ENCODE measurements at places on chromosomes 11 and 22.

- DNase-seq = peak; percentile 48
Observed at GRCh38 chr22:46070803-46071450, 79.4 kb upstream of the PPARA start.

DNA sequence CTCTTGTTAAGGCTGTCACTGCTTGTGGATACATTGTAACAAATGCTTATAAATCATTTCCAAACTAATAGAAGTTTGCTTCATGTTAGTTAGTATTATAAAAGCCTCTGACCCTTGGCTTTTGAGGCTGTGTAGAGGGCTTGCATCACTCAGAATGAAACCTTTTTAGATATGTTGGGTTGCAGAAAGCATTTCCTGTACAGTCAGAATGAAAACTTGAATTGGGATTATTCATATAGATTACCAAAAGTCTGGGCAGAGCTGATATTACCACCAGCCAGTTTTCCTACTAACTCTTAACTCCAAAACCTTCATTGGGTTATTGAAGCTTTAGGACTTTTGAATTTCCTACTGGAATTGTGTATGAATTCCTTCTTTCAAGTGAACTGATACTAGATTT, 12.0 kb downstream of the KMT2A start:
- peak; percentile 16 for DNase-seq

GRCh38 chr11:126391970-126392632, 36.6 kb downstream of the ST3GAL4 start:
- DNase-seq = no peak

- DNase-seq = no peak
Observed at GRCh38 chr11:8277691-8278090, 14.0 kb upstream of the LMO1 start.

DNA sequence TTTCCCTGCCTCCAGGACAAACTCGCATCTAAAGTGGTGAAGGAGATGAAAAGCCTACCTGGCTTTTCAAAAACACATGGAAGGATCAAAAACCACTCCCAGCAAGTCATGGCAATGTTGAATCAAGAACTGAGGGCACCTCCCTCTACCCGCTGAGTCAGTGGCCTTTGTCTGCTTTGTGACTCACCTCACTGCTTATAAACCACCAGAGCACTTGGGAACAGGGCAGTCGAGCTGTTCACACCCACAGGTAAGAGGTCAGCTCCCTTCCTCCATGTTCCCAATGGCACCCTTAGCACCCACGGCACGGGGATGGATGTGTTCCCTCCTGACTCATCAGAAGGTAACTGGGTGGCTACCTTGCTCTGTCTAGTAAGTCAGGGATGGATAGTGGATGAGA, 21.7 kb downstream of the TENM4 start:
- no peak for DNase-seq

- DNase-seq = peak; percentile 97
Observed at GRCh38 chr11:121464352-121464946, 11.7 kb upstream of the SORL1-AS1 start.

DNA sequence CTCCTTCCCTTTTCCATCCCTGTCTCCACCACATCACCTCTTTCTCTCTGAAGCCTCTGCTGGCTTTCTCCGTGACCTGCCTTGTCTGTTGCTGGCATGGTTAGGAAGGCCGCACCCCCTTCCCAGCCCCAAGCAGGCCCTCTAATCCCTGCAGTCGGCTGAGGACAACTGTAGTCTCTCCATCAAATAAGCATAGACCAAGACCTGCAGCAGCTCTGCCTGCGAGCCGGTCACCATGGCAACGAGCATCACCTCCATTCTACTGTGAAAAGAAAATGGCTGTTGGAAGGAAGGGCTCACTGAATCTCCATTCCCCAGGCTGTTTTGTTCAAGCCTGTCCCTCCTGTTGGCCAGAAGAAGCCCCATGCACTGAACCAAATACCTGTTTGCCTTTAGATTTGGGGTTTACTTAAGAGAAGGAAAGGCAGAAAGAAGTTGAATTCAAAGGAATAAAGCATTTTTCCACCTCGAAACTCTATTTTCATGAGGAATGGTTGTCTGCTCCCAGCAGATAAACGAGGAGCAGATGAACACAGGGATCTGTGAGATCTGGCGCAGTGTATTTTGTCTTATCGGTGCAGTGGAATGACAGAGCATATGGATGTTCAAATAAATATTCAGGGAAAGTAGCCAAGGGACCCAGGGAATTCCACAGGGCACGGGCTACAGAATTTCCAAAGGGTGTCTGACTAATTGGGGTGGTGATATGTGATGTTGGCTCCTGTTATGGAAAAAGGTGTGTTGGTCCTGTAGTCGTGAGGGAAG, 113.1 kb upstream of the TTC12 start:
- no peak for DNase-seq

GRCh38 chr11:74577624-74578396, 14.6 kb upstream of the POLD3 start:
- DNase-seq = no peak

DNA sequence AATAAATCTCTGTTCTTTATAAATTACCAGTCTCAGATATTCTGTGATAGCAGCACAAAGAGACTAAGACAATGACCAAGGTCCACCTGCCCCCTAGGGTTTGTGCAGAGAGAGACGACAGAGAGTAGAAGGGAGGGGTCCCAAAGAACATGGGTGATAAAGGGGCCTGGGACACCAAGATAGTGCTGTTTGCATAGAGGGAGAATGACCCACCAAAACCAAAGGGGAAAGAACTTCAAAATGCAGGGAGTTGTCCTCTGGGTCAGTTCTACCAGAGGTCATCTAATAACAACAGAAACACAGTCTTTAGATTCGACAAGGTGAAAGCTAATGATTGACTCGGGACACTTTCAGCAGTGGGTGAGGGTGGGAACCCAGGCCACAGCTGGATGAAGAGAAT, 23.7 kb downstream of the FAM227A start:
- DNase-seq = no peak

DNA sequence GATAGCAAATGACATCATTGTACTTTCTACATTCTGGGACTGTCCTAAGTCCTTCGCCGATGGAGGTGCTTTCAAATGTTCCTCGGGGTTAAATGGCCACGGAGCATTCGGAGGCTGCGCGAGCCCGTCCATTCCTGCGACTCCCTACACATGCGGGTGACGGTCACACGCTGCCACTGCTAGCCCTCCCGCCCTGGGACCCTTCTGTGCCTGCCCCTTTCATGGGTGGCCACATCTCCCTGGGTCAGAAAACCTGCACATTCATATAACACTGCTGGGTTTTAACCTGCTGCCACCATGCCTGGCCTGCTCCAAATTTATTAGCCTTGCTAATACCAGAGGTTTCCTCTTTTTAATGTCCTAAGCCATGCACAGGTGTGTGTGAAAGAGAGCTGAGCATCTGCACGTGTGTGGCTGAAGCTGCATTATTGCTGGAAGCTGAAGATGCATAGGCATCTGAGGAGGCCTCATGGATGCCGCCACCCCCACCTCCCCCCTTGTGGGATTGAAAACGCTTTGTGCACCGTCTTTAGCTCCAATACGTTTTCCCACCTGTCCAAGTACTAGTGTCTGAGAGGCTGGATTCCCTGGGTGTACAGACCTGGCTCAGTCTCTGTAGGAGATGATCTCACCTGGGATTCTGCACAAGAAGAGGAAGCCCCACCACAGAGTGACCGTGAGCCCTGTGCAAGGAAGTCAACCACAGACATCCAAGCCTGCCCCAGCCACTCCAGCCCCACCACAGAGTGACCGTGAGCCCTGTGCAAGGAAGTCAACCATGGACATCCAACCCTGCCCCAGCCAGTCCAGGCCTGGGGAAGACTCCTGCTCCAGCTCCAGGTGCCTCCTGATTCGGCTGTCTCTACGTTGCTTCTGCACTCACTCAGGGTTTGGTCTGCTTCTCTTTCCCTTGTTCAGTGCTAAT, 626.4 kb downstream of the BRD1 start:
- no peak for DNase-seq

DNA sequence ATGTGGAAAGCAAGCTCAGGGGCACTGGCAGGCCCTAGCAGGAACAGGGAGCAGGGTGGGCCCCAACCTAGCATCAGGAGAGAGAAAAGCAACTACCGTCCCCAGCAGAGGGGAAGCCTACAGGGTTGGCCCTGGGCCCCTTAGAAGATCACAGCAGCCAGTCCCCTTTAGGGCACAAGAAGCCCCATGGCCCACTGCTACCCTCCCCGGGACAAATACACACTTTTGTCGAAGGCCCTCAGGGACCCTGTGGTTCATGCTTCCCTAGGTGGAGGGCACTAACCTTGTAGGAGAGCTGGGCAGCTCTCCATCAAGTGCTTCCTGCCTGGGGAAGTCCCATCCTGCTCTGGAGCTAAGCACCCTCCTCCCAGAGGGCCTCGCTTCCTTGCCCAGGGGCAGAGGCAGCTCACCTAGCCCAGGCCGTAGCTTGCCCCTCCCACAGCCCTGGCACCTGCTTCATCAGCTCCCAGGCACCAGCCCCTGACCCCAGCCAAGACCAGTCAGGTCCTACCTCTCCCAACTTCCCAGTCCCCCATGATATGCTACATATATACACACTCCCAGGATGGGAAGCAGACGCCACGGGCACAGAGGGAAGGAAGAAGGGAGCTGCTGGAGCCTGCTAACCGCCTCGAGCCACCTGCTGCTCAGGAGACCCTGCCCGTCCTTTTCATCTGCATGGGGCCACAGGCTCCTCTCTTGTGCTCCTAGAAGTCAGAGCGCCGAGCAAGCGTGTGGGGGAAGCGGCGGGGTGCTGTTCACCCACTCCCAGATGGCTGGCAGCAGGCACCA, 20.1 kb downstream of the SUN2 start:
- DNase-seq = peak; percentile 26

DNA sequence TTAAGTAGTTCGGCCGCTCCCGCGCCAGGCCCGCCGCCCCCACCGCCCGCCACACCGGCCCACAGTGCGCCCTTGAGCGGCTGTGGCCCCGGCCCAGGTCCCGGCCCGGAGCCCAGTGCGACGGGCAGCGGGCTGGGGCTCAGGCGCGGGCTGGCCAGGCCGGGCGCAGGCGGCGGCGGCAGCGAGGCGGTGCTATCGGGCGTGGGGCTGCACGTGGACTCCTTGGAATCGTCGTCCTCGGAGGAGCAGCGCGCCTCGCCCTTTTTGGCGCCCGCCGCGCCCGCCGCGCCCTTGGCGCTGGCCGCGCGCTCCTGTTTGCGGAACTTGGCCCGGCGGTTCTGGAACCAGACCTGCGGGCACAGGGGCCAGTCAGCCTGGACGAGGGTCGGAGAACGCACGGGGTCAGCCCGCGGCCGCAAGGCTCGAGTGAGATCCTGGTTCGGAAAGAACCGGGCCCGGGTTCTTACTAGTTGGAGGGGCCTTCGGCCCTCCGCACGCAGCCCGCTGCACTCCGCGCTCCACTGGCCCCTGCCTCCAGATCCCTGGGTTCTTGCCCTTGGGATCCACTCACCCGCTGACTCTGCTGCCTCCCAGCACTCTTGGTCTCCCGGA, 4.0 kb downstream of the PHOX2A start:
- DNase-seq = no peak

DNA sequence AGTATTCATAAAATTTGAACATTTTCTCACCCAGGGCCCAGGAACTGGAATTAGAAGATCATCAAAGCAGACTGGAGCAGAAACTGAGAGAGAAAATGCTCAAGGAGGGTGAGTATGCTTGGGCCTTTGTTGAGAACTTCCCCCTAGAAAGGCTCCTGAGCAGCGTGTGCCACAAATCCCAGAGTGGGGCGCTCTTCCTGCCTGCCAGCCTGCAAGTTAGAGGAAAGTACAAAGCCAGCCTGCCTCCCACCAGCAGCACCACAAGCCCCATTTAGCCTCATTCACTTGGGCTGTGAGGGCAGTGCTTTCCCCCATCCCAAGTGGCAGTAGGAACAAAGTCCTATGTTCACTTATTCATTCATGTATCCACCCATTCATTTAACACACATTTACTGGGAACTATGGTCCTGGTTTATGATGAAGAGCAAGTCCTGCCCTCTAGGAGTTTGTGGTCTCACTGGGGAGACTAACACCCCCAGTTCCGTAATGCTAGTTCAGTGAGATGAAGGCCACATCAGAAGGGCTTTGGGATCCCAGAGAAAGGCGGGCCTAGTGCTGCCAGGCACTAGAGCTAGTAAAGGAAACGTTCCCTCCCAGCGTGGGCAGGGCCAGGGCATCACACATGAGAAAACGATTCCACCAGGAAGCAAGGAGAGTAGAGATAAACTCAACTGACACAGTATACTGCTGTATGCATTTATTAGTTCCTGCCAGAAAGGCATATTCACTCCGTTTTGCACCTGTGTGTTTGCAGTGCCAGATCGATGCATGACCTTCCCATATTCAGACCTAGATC, 22.4 kb upstream of the PARVA start:
- no peak for DNase-seq

GRCh38 chr22:41976070-41976901, 7.0 kb downstream of the SEPTIN3 start:
- DNase-seq = peak; percentile 29

DNA sequence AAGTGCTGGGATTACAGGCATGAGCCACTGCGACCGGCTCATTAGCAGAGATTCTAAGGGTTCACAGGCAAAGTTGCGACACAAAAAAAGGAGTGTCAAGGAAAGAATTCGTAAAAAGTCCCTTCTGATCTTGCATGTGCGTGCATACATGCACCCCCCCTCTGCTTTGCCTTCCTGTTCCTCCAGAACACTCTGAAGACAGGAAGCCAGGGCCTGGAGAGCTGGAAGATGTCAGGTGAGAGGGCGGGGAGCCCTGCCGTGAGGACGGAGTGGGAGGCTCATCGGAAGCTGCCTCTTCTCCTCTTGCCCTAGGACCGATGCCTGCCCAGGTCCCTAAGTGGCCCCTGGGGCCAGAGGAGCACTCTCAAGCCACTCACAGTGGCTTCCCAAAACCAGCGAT, 89.1 kb downstream of the LARGE1 start:
- no peak for DNase-seq

- DNase-seq = no peak
Observed at GRCh38 chr11:58608331-58608730, 14.1 kb upstream of the CNTF start.

GRCh38 chr22:42967005-42967404, 47.9 kb downstream of the PACSIN2 start:
- no peak for DNase-seq

DNA sequence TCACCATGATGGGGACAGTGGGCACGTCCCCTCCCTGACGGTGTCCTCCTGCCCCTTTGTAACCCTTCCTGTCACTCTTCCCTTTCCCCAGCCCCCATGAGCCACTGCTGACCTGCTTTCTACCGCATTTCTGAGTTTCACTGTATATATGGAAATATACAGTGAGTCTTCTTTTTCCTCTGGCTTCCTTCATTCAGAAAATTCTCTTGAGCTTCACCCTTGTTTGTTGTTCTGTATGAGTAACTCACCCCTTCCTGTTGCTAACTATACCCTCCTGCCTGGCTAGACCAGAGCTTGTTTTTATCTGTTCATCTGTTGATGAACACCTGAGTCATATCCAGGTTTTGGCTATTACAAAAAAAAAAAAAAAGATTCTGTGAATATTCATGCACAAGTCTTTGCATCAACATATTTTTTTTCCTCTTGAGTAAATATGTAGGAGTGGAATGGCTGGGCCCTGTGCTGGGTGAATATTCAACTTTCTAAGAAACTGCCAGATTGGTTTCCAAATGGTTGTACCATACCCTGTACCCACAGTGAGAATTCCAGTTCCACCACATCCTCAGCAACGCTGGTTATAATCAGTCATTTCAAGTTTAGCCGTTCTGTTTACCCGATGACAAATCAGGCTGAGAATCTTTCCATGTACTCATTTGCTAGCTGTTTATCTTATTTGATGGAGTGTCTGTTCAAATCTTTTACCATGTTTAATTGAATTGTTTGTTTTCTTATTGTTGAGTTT, 62.0 kb downstream of the IGF2 start:
- DNase-seq = no peak

- no peak for DNase-seq
Observed at GRCh38 chr11:68373815-68374501, 61.6 kb downstream of the LRP5 start.

Measured in stimulated activated naive CD8-positive, alpha-beta T cell treated with anti-CD3 and anti-CD28 coated beads, Interleukin-15, amount 100 ng/mL, for 72 hours (primary cell).